ENCODE measurements at places on chromosomes 2 and 18.
A peak's percentile ranks its signal among the peaks of the same experiment; 100 is the strongest.

DNA sequence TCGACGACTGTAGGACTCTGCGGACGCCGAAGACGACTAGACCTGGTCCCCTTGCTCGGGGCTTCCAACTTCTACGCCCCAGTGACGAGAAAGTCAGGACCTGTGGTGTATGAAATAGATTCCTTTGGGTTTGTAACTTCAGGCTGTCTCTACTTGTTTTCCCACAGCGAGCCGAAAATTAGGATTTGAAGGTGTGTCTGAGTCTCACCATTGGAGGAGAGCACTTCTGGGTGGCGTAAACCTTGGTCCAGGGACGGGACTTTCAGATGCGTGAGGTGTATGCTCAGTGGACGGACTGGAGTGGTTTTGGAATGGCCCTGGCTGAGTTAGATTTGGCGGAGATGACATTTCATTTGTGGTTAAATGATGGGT is 1.3 kb downstream of the BIRC6 start:
- peak; percentile 17 for DNase-seq

DNA sequence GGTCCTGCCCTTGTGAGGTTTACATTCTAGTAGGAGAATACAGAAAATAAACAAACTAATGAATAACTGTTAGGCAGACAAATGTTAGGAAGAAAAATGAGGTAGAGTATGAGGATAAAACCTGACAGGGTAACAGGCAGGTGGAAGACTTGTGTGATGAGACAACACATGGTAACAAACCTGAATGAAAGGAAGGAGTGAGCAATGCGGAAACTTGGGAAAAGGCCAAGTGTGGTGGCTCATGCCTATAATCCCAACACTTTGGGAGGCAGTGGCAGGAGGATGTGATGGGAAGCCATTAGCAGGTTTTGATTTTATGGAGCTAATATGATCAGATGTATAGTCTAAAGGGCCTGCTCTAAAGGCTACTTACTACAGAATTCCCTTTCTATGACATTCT is 74.2 kb downstream of the INO80D start:
- DNase-seq, result no peak

DNA sequence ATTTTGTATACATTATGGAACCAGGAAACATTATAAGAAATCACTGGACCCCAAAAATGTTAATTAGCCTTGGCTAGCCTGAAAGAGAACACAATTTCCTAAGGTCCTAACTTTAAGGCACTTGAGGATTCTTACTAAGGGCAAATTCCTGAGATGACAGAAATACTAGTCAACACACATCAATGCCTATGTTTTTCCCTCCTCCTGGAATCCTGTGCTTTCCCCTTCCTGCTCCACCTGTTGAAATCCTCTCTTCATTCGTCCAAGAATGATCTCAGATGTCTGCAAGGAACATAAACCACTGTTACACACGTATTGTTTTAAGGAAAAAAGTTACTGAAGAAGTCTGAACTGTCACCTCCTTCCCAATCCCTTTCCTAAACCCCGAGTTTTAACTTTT is 21.2 kb upstream of the DARS1 start:
- peak; percentile 9 for DNase-seq

DNA sequence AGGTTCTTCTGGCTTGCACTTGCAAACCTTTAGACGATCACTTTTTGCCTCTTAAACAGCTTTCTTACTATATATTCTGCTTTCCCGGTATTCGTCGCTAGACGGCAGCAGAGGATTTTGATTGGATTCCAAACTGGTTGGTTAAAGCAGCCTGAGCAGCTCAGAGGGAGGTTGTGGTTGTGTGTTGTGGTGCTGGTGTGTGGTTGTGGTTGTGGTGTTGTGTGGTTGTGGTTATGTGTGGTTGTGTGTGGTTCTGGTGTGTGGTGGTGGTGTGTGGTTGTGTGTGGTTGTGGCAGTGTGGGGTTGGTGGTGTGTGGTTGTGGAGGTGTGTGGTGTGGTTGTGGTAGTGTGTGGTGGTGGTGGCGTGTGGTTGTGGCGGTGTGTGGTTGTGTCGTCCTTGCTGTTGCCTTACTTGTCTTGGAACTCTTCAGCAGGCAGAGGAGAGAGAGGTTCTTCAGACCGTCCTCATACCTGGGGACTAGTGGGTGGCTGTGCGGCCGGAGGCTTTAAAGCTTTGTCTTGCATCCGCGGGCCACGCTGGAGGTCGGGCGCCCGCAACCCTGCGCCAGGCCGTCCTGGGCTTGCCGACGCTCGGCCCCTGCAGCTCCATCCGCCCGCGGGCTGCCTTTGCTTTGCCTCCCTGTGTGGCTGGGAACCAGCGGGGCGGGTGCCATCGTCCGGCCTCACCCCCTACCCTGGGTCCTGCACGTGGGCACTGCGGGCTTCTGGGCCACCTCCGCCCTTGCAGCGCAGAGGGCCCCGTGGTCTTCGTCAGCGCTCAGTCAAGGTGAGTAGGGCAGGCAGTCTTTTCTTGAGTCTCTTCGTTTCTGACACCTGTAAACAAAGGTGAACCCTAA is 190.8 kb downstream of the ARHGAP28 start:
- peak; percentile 47 for DNase-seq

DNA sequence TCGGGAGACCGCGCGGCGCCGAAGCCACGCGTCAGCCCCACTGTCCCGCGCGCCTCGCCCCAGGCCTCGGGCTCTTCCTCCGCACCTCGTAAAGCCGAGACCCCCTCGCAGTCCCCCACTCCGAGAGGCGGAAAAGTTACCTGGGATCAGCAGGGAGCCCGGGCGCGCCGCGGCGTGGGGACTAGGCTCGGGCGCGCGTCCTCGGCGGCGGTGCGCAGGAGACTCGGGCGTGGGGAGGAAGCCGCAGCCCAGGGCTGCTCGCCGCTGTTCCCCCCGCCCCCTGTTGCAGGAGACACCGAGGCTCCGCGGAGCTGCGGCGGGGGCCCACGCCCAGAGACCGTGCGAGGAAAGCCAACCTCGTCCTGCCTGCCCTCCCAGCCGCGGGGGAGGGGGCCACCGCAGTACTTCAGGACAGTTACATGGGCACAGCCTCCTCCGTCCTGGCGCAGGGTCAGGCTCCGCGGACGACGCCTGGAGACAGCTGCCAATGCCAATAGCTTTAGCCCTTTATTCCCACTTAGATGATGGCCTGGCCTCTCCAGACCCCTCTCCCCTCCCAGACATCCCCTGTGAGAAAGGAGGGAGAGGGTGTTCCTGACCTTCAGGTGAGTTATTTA is at the start of gene EPB41L3:
Gene EPB41L3, minus strand, starts transcription at position 225 of the 617 bp plus-strand sequence. CDS start 54,814 bp downstream, outside the sequence.
- DNase-seq, result no peak

All from H54 (cell line).